ENCODE measurements at places on chromosomes 12 and 14. TPM values are rescaled to one million over a fixed set of nuclear protein-coding genes. Genes with fewer than 3 reads are reported as not detected.

Gene HOXC6
- polyA plus RNA-seq = not detected

Gene TSPAN11
- not detected for polyA plus RNA-seq

Gene AMHR2
- not detected for polyA plus RNA-seq

Gene TOMM20L
- not detected for polyA plus RNA-seq

Gene SYT1
- not detected for polyA plus RNA-seq
